ENCODE measurements at places on chromosomes 3 and 15.

GRCh38 chr3:56887402-56888025 lies 85.8 kb upstream of the ARHGEF3 start:
- DNase-seq, result no peak

- DNase-seq, result no peak
Observed at GRCh38 chr15:55829826-55830225, 86.9 kb upstream of the PRTG start.

DNA sequence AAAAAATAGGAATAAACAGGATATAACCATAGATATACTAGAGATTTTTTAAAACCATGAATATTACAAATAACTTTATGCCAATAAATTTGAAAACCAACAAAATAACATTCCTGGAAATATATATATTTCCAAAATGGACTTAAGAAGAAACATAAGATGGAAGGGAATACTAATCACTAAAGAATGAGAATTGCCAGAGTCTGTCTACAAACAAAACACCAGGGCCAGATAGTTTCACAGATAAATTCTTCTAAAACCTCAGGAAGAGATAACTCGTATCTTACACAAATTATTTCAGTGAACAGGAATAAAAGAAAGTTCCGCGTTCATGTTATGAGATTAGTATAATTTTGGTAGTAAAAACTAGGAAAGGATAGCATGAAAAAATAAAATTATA lies 107.3 kb downstream of the HERC1 start:
- peak; percentile 66 for DNase-seq

GRCh38 chr3:47586746-47587145 lies 8.1 kb upstream of the CSPG5 start:
- DNase-seq, result no peak

GRCh38 chr15:65384895-65385869 lies 7.4 kb upstream of the IGDCC3 start:
- peak; percentile 69 for DNase-seq

DNA sequence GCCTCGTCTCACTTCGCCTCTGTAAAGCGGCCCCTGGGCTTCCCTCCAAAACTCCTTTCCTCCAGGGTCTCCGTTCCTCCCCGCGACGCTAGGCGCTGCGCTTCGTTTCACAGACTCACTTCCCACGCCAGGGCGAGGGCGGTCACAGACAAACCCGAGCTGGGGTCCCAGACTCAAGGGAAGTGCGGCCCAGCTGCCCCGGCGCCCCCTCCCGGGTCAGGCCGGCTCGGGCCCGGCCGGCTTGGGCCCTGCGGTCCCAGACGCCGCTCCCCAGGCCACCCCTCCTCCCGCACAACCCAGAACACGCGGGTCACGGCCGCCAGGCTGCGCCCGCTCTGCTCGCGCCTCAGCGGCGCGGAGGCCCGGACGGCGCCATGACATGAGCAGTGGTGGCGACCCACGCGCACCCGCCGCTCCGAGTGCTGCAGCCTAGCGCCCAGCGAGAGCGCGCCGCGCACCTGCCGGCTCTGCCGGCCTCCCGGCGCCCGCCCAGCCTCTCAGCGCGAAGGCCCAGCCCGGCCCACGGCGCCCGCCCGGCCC lies 547 bp downstream of the NUP210 start:
- DNase-seq, result no peak

- no peak for DNase-seq
Observed at GRCh38 chr3:153172796-153173757, 11.1 kb downstream of the RAP2B start.

DNA sequence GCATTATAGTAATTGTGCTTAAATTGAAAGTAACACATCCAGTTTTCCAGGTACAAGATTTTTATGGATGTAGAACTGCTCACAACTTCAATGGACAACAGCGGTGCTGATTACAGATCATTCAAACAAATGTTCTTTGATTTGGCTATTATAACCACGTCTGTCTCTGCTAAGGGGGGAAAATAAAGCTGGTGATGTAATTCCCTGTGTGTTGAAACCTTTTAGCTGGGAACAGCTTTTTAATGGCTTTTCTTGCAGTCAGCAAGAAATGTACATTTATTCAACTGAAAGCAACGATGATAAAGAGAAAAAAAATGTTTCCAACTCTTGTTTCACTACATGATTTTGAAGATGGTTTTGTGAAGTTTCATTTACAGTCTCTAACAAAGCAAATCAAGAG lies 431.9 kb upstream of the AGTR1 start:
- no peak for DNase-seq
